ENCODE measurements at places on chromosomes 13 and 19. TPM values are rescaled to one million over a fixed set of nuclear protein-coding genes. Genes with fewer than 3 reads are reported as not detected.

- H3K27ac ChIP-seq: no peak overlapping the region
- no peaks in the 10 kb centered on the region for H3K4me1 ChIP-seq
- DNase-seq: no peak
- H3K4me3 ChIP-seq: no peak overlapping the region
Measured at GRCh38 chr13:51559946-51560735, 24.1 kb upstream of the WDFY2 start.

GRCh38 chr13:67792151-67792676, 562.1 kb upstream of the PCDH9 start:
- no peaks in the 10 kb centered on the region for H3K4me1 ChIP-seq
- DNase-seq: no peak
- no peaks in the 10 kb centered on the region for H3K36me3 ChIP-seq
- H3K27me3 ChIP-seq: no peaks in the 10 kb centered on the region
- H3K4me3 ChIP-seq: no peak overlapping the region

GRCh38 chr19:6041991-6042481, 64.1 kb upstream of the RANBP3 start:
- DNase-seq: peak; percentile 37
- H3K27me3 ChIP-seq: no peaks in the 10 kb centered on the region
- H3K27ac ChIP-seq: no peak overlapping the region
- peaks cover 17% of the 10 kb centered on the region for H3K36me3 ChIP-seq

RFPL4AL1 gene
- not detected for total RNA-seq

ACP7 gene
- total RNA-seq: not detected

GRCh38 chr13:20924758-20925394, 22.3 kb upstream of the XPO4 start:
- H3K36me3 ChIP-seq: no peaks in the 10 kb centered on the region
- H3K4me3 ChIP-seq: no peak overlapping the region
- no peak overlapping the region for H3K27ac ChIP-seq

GRCh38 chr13:27929868-27930267, 10.1 kb downstream of the PDX1 start:
- H3K4me3 ChIP-seq: no peak overlapping the region
- H3K27ac ChIP-seq: no peak overlapping the region
- no peak for DNase-seq
- no peaks in the 10 kb centered on the region for H3K4me1 ChIP-seq
- peaks cover 39% of the 10 kb centered on the region for H3K27me3 ChIP-seq

GRCh38 chr13:31769575-31769974, 30.2 kb downstream of the RXFP2 start:
- H3K4me3 ChIP-seq: no peak overlapping the region
- no peak overlapping the region for H3K27ac ChIP-seq
- H3K36me3 ChIP-seq: no peaks in the 10 kb centered on the region
- no peaks in the 10 kb centered on the region for H3K27me3 ChIP-seq
- no peaks in the 10 kb centered on the region for H3K4me1 ChIP-seq

CRLF1 gene
- 2.8 TPM for total RNA-seq

DNA sequence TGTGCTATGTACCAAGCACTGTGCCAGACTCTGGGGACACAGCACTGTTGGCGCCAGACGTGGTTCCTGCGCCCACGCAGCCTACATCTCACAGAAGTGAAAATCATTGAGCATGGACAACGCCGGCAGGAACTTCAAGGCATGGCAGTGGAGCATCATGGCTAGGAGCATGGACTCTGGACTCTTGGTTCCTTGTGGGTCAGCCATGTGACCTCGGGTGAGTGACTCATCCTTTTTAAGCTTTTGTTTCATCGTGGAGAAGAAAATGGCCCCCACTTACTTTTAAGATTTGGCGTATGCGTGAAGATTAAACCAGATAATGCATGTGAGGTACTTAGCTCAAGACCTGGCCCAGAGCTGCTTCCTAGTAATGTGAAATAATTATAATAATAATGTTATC, 988.5 kb downstream of the UQCRFS1 start:
- H3K36me3 ChIP-seq: no peaks in the 10 kb centered on the region
- no peak overlapping the region for H3K27ac ChIP-seq
- DNase-seq: no peak
- H3K27me3 ChIP-seq: no peaks in the 10 kb centered on the region
- no peaks in the 10 kb centered on the region for H3K4me1 ChIP-seq

DNA sequence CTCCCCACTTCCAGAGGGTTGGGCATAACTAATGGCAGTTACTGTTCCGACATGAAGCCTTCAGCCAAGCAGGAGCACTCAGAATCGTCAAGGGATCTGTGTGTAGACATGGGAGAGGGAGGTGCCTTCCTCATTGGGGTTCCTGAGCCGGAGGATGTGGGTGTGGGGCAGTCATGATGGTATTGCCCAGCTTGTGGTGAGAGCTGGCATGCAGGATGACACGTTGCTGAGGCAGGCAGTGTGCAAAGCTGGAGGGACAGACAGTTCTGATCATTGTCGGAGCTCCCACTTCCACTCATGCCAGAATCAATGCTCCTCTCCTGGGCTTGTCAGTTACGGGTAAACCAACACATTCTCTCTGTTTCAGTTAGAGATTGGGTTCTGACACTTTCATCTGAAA, 83.9 kb upstream of the TSC22D1 start:
- no peak for DNase-seq
- no peaks in the 10 kb centered on the region for H3K36me3 ChIP-seq
- H3K4me3 ChIP-seq: no peak overlapping the region
- no peak overlapping the region for H3K27ac ChIP-seq
- no peaks in the 10 kb centered on the region for H3K27me3 ChIP-seq

URAD gene
- total RNA-seq: not detected

ACTL9 gene
- not detected for total RNA-seq

DNA sequence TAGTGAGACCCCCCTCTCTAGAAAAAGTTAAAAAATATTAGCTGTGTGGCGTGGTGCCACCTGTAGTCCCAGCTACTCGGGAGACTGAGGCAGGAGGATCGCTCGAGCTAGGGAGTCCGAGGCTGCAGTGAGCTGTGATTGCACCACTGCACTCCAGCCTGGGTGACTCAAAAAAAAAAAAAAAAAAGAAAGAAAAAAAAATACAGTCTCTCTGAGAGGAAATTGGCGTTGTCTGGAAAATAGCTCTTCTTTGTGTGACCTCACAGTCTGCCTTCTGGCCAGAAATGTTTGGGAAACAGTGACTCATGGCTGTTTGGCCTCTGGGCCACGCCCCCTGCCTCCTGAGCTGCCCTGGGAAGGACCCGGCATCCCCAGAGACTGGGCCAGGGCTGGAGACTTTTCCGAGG, 10.7 kb downstream of the MARCHF2 start:
- peak; percentile 96 for DNase-seq
- peak overlapping the region; percentile 33 for H3K4me3 ChIP-seq
- peak overlapping the region; percentile 75 for H3K27ac ChIP-seq

PEAK3 gene
- 0.23 TPM for total RNA-seq

DNA sequence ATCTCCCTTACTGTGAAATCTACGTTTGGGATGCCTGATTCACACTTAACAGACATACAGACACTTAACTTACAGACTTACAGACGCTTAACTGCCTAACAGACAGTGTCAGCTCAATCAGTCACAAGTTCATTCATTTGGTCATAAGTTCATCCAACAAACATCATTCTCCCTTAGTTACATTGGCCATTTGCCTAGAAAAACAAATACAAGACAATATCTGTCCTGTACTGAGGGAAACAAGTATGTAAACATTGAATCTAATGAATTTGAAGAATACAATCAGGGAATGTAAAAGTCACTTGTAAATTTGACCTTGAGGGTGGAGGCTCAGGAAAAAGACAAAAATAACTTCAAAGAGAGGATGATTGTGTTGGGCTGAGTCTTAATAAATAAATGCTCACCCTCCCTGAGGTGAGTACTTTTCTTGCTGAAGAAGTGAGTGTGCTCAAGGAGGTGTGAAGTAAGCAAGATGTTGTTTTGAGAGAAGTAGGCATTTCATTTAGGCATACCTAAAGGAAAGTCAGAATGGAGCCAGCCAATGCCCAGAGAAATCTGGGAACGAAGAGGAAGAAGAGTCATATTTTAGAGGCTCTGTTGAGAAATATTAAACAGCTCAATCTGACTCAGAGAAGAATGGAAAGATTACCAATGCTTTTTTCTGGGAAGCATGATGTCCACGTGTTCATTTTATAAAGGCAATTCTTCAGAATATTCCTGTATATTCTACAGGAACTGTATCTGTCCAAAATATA, 958.4 kb upstream of the SLC10A2 start:
- DNase-seq: no peak
- no peak overlapping the region for H3K27ac ChIP-seq
- no peaks in the 10 kb centered on the region for H3K4me1 ChIP-seq
- no peak overlapping the region for H3K4me3 ChIP-seq

ZNF552 gene
- 4.7 TPM for total RNA-seq

- no peak for DNase-seq
- H3K4me3 ChIP-seq: no peak overlapping the region
- H3K36me3 ChIP-seq: no peaks in the 10 kb centered on the region
- no peaks in the 10 kb centered on the region for H3K4me1 ChIP-seq
Measured at GRCh38 chr13:25652764-25653163, 281.0 kb downstream of the ATP8A2 start.

SLC6A16 gene
- total RNA-seq: 0.36 TPM

GRCh38 chr13:95023405-95023804, 277.8 kb downstream of the ABCC4 start:
- no peaks in the 10 kb centered on the region for H3K27me3 ChIP-seq
- H3K4me1 ChIP-seq: no peaks in the 10 kb centered on the region
- H3K4me3 ChIP-seq: no peak overlapping the region
- no peak for DNase-seq
- H3K36me3 ChIP-seq: no peaks in the 10 kb centered on the region

LRRC63 gene
- not detected for total RNA-seq

- H3K36me3 ChIP-seq: peaks cover 80% of the 10 kb centered on the region
- no peaks in the 10 kb centered on the region for H3K27me3 ChIP-seq
- H3K27ac ChIP-seq: no peak overlapping the region
- DNase-seq: no peak
- H3K4me1 ChIP-seq: no peaks in the 10 kb centered on the region
Measured at GRCh38 chr19:55048446-55048845, 10.4 kb upstream of the GP6 start.

- H3K36me3 ChIP-seq: no peaks in the 10 kb centered on the region
- H3K4me3 ChIP-seq: no peak overlapping the region
- no peak for DNase-seq
- no peaks in the 10 kb centered on the region for H3K27me3 ChIP-seq
Measured at GRCh38 chr19:8238251-8238650, 29.1 kb downstream of the CERS4 start.

GRCh38 chr13:67227131-67227983, 2.8 kb downstream of the PCDH9 start:
- peaks cover 10% of the 10 kb centered on the region for H3K27me3 ChIP-seq
- DNase-seq: no peak
- H3K4me1 ChIP-seq: peaks cover 3% of the 10 kb centered on the region
- H3K4me3 ChIP-seq: peak overlapping the region; percentile 78
- no peak overlapping the region for H3K27ac ChIP-seq

NOTCH3 gene
- 70.0 TPM for total RNA-seq
